ENCODE measurements at places on chromosomes 6 and 20. TPM values are rescaled to one million over a fixed set of nuclear protein-coding genes. Genes with fewer than 3 reads are reported as not detected.

DNA sequence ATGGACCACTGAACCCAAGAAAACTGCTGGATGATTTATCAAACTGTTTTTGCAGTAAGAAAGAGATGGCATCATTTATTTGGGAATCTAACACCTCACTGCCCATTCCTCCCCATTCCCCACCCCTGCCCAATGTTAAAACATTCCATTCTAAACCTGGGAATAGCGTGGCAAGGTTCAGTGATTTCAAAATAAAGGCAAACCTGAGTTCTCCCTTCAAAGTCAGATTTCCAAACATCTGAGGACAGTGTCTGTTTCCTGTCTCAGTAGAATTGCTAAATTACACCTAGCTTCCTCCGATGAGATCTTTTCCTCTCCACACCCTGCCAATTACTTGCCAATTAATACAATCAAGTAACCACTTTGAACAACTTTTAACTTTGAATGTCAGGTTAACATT, 127.4 kb upstream of the ARMC2 start:
- no peak for ATAC-seq

DNA sequence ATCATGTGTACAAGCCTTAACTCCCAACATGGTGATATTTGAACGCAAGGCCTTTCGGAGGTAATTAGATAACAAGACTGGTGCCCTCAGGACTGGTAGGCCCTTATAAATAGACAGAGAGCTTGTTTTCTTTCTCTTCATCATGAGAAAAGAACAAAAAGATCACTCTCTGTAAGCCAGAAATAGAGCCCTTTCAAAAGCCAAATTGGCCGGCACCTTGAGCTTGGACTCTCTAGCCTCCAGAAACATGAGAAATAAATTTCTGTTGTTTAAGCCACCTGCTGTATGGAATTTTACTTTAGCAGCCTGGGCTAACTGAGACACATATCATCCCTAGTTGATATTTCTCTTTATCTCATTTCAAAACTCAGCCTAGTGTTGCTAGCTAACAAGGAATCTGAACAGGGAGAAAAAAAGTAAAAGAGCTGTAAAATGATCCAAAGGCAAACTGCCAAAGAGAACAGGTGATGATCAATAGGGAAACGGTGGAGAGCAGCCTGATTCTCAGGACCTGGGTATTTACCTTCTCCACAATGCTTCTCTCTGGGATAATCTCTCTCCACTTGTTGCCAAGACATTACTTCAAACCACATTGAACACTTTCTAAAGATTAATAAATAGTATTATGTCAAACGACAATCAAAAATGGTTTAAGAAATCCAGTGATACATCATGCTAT, 6.1 kb downstream of the COL21A1 start:
- no peak for ATAC-seq

DNA sequence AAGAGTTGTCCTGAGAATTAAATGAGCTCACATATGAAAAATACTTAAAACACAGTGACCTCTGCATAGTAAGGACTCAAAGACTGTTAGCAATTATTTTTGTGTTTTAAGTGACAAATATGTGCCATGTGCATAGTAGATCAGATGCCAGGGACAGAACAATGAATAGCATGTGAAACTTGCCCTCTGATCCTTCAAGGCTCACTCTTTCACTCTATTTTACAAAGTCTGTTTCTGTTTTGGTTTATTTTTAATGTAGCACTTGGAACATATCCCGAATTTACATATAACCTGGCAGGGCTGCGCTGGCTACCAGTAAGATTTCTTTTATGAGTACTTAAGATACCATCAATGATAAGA, 135.5 kb upstream of the TNFAIP3 start:
- ATAC-seq, result no peak

DNA sequence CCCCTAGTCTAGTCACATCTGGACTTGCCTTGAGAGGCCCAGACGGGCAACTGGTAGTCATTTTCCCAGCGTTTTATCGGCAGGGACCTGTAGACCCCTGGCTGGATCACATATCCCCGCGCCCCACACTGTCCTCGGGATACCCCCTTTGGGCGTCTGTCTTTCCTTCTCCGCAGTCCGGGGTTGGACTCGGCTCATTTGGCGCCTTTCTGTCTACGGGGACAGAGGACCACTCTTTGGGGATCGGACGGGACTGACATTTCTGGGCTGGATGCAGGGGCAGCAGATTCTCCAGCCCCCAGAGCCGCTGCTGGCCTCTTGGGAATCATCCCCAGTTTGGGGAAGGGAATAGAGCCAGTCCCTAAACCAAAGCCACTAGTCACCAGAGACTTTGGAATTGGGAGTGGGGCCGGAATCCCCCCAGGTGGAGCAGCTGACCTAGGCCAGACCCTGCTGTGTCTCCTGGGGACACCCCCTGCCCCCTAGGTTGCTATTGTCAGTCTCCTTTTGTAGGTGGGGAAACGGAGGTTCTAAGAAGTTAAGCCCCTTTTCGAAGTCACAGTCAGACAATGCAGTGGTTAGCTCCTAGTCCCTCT, 734 bp downstream of the FAM110A start:
- no peak for ATAC-seq

- no peak for ATAC-seq
Observed at GRCh38 chr20:8505476-8506200, 373.6 kb downstream of the PLCB1 start.

DNA sequence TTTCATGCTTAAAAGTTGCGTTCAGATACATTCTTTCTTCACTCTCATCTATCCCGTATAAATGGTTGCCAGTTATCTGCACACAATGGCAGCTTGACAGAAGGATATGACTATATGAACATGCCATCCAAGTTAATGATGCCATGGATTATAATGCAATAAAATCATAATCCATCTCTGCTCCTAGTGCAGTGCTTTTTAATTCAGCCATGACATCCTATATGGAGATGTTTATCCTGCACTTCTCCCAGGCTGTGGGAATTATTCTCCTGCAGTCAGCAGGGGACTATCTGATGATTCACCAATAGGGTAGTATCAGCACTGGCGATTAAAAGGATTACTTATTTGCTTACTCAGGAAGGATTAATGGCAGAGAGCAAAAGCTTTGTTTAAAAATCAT, 273.8 kb downstream of the SAMD5 start:
- no peak for ATAC-seq

GRCh38 chr6:160940197-160940596, 51.4 kb upstream of the MAP3K4 start:
- ATAC-seq, result no peak

GRCh38 chr20:57259938-57260921, 6.2 kb downstream of the BMP7 start:
- no peak for ATAC-seq

GRCh38 chr6:100568255-100568654, 103.5 kb upstream of the SIM1 start:
- ATAC-seq, result no peak

- ATAC-seq, result no peak
Observed at GRCh38 chr6:133218852-133219251, 22.3 kb upstream of the EYA4 start.

DNA sequence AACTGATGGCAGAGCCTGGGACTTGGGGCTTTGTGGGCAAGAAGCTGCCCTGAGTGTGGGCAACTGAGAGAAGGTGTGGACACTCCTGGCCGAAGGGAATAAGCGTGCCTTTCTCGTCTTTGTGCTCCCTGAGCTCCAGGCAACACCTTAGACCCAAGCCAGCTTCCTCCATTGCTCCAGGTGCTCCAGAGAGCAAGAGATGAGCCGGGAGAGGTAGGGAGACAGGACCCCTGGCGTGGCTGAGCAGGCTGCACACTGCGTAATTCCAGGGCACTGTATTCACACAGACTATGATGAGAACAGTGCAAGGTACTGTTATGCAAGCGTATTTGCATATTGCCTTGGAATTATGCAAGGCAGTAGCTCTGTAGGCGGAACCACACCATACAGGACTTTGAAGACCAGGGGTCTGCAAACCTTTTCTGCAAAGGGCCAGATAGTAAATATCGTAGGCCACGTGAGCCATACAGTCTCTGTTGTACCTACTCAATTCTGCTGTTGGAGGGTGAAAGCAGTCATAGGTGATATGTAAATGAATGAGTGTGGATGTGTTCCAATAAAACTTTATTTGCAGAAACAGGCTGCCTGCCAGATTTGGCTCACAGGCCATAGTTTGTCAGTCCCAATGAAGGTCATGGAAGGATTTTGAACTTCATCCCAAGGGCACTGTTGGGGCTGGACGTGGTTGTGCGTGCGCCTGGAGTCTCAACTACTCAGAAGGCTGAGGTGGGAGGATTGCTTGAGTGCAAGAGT, 42.1 kb upstream of the FAM83D start:
- ATAC-seq, result no peak

Gene HS3ST5
- not detected for total RNA-seq

Gene CRYBG1
- total RNA-seq, result 4.8 TPM

Gene HAO1
- not detected for total RNA-seq

All from gastroesophageal sphincter (tissue), 4 donors.